ENCODE measurements at places on chromosomes 5 and 9.

GRCh38 chr9:8895861-8896224 is 1096.3 kb upstream of the DMAC1 start:
- DNase-seq = no peak

DNA sequence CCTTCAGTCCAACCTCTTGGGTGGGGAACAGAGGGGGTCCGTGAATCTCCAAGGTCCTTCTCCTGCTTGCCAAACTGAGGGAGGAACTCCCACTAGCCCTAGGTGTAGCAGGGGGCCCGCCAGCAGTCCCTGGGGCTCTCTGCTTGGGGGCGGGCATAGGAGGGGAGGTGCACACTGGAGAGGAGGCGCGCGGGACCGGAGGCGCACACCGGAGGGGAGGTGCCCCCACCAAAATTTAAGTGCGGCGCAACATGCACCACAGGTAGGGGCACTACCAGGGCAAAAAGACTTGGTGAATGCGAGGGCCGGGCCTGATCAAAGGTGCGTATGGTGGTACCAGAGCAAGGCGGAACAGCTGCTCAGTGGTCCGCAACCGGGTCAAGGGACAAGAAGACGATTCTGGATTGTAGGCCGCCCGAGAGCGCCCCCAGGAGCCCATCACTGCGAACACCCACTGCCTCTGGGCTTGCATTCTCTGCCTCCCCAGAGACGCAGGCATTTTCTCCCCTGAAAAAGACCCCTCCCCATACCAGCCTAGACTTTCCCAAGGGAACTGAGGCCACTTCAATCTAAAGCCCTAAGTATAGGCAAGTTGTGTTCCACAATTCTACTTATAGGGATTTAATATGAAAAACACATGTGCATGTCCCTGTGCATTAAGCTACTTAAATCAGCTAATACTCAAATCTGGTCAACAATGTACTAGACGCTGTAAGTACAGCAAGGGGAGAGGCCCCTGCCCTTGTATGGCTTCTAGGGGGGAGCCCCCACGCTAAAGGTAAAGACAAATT is 50.6 kb downstream of the TGFBI start:
- DNase-seq = no peak

DNA sequence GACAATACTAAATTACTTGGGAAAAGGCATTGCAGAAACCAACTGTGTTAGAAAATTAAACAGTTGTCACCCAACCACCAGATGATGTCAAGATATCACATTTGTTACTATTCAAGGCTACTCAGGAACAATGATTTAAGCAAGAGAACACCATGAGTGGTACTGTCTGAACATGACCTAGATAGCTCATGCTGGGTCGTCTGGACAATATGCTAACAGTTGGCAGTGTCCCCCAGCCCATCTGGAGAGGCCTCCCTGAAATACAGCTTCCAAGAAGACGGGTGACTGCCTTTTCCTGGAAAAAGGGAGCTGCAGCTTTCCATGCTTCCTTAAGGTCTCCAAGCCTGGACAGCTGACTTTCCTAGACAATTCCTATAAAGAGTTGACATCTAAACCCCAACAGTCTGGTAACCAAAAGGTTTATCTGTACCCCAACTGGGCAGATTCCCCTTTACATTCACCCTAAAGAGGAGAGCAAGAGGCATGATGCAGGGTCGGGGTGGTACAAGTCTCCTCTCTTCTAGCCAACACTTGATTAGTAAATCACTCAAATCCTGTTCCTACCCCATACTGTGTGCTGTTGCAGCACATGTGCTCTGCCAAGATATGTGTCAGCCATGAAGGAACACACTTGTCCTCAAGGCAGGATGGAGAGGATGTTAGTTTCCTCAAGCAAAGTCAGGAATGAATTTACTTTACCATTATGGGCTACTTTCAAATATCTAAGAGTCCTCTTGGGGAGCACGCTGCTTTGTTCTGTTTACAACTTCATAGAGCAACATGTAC is 433.0 kb downstream of the PDE4D start:
- no peak for DNase-seq

DNA sequence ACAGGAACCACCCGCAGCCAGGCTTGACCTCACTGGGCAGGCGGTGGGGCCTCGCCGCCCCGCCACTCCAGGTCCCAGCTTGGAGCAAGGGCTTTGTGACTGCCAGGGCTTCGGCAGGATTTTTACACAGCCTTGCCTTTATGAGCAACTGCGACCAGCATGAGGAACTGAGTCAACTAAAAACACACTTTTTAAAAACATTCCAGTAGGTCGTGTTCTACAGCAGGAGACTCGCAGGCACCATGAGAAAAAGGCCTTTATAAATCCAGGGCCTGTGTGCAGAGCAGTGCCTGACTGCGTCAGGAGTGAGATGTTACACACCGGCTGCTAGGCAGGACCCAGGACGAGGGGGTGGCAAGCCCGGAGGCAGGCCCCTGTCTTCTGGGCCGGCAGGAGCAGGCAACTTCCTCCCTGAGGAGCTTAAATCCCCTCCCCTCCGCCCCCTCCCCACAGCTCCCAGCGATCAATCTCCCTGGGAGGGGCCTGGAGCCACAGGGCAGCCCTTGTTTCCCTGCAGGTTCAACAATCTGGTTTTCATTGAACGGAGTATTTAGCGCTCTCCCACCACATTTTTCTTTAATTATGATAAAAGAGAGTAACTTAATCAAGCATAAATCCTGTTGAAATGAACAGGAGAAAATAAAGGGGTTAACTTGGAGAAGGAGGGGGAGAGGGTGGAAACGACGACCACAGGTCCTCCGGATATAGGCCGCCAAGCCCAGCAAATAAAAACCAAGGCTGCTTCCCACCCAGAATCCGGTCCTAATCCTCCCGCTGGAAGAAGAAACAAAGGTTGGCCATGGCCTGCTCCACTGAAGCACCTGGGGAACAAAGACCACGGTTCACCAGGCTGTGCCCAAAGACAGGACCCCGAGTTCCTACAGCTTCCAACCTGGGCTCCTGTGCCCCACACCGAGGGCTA is 92.5 kb downstream of the ROR2 start:
- no peak for DNase-seq

- DNase-seq = no peak
Measured at GRCh38 chr5:15929611-15930263, 249.9 kb downstream of the MARCHF11 start.

GRCh38 chr9:125375820-125376219 is 114.2 kb downstream of the GAPVD1 start:
- no peak for DNase-seq

DNA sequence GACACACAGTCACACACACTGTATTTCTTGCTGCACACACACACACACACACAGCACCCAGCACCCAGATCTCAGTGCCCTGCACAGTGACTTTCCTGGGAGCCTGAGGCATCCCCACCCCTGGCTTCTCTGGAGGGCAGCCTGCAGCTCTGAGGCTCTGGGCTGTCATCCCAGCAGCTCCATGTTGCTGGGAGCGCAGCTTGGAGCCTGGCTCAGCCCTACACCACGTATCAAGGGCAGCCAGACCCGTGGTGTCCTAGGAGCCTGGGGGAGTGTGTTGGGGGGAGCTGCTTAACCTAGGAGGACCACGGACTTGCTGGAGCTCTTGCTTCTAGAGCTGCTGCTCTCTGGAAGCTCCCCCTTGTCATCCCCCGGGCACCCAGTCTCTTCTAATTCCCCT is 5.2 kb downstream of the IER5L start:
- no peak for DNase-seq

- DNase-seq = no peak
Measured at GRCh38 chr5:59992206-59992605, 98.7 kb upstream of the PDE4D start.

- no peak for DNase-seq
Measured at GRCh38 chr5:2851895-2852294, 100.4 kb upstream of the IRX2 start.

GRCh38 chr9:98955259-98955658 is 11.6 kb downstream of the COL15A1 start:
- no peak for DNase-seq

All from NCI-H2171 (cell line).